ENCODE measurements at places on chromosomes 7 and 10.

DNA sequence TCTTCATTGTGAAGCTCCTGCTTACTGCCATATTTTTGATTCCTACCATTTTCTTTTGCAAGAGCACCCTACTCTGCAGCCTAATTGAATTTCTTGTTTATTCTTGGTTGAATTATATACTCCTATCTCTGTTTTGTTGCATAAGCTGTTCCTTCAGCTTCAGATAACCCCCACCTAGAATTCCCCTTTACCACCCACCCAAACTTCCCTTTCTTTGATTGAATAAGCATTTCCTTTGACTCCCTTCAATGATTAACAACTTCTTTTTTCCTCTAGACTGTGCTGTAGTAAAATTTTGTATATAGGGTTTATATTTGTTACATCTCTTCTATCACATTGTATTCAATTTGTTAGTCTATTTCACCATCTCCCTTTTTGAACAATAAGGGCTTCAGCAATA, 168.1 kb downstream of the GPR37 start:
- DNase-seq = no peak

DNA sequence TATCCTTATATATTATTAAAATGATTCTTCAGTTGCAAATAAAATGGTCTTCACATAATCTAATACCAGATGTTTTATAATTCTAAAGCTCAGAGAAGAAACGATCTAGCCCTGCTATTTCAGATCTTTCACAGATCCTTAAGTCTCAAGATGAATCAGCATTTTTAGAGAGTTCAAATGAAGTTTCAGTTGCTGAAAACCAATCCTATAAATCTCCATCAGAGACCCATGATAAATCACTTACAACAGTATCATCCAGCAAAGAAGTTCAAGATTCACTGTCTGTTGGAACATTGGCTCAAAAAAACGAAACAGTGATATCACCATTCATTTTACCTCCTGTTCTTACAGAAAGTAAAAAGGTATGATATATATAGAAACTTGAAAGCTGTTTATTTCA, 137.0 kb downstream of the CCDC7 start:
- no peak for DNase-seq

GRCh38 chr10:55233505-55233904, 432.5 kb upstream of the PCDH15 start:
- DNase-seq = no peak

DNA sequence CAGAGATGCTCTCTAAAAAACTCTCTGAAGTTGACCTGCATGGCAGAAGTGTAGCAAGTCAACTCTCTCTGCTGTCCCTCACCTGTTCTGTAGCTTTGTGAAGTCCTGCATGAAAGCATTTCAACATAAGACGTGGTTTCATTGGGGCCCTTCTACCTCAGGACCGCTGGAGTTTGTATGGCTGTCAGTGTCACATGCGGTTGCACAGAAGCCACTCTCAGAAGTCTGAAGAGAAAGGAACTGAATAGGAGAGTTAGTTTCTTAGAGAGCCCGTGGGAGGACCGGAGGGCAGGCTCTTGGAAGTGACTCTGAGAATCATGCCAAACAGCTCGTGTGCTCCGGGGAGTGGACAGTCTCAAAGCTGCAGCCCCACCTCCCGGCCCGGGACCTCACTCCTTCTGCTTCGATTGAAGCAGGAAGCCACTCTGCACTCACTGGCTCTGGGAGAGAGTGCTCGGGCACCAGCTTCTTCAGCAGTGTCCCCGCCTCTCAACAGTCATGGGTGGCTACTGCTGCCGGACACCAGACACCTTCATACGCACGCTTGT, 486.7 kb downstream of the SDK1 start:
- no peak for DNase-seq

GRCh38 chr7:137084607-137085380, 216.3 kb downstream of the CHRM2 start:
- DNase-seq = no peak

DNA sequence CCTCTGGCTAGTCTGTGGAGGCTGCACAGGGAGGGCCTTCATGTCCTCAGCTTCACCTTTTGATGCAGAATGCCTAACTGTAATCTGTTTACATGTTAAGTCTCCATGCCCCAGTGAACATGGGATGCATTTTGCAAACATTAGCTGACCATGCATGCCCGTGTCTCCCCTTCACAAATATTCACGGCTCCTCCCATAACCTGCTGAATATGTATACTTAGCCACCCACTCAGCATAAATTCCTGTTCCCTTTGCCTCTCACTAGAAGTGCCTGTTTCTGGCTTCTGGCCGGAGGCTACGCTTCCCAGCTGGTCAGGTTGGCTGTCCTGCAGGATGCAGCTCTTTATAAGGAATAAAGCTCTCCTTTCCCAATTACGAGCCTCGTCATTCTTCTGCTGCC, 552.7 kb downstream of the DNAJB6 start:
- DNase-seq = no peak

DNA sequence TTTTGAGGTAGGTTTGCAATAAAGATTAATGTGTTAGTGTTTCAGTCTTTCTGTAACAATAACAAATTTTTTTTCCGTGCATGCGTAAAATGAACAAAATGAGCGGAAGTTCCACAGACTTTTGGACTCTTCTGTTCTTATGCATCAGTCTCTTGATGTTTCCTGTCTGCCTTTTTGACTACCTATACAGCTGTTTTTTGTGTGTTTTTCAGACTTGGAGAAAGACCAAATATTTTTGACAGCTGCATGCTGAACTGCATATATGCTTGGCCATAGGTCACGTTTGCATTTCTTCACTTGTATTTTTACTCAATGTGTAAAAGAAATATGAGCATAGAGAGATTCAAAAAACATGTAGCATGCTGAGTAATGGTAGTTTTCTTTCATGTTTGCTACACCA, 119.3 kb downstream of the BBS9 start:
- DNase-seq = no peak

DNA sequence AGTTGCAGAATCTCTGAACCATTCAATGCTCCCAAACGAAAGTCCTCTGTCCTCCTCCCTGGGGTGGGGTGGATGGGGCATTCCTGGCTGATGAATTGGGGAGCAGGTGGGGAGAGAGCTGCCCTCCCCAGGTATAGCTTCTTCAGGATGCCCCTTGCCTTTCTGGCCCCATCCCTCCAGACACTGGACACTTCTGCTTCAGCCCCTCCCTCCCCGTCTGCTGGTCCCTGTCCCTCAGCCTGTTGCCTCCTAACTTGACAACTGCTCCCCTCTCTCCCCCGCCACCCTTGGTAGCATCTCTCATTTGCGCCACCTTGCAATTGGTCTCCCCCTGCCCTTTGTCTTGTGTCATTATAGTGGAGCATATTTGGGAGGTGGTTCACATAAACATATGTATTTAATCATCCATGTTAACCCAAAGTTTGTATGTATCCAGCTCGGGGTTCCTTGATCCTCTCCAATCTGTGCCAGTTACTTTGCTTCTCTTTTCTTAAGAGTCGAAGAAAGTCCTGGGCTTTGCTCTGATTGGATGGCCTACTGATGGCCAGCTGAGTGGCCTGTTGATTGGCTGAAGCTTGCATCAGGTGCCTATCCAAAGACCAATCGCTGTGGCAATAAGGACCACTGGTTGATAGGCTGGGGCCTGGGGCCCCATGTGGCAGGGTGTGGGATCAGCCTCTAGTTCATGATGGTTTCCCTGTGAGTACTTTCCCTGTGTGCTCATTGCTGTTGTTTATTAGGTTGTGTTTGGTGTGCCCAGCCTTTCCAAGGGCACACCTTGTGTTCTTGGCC, 4.0 kb upstream of the GCK start:
- DNase-seq = peak; percentile 66

DNA sequence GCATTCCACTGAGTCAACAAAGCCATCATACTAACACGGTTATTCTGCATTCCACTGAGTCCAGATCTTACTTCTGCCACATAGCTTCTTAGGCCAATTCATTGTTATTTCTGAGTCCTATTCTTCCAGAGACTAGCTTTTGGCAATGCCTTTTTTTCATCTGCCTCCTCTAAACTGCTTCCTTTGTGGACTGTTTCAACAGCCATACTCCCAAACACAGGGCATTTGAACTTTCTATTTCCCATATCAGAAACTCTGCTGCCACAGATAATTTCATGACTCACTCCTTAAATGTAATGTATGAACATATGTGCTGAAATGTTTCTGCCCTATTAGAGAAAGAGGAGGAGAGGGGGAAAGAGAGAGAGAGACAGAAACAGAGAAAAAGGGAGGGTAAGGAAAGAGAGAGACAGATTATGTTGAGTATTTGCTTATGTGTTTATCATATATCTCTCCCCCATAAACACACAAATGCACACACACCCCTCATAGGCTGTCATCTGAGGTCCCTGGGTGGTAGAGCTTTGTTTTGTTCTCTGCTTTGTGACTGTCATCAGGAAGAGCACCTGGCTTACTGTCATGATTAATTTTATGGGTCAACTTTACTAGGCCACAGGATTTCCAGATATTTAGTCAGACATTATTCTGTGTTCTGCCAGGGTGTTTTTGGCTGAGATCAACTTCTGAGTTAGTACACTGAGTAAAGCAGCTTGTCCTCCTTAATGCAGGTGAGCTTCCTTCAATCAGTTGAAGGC, 308.0 kb upstream of the KCND2 start:
- no peak for DNase-seq
